ENCODE measurements at places on chromosomes 12 and 14. TPM values are rescaled to one million over a fixed set of nuclear protein-coding genes. Genes with fewer than 3 reads are reported as not detected.
A peak's percentile ranks its signal among the peaks of the same experiment; 100 is the strongest.

DNAI7 gene
- 6.4 TPM for polyA plus RNA-seq

SLCO1C1 gene
- 1.2 TPM for polyA plus RNA-seq

CLEC4D gene
- polyA plus RNA-seq = 0.35 TPM

IL26 gene
- polyA plus RNA-seq = not detected

DNA sequence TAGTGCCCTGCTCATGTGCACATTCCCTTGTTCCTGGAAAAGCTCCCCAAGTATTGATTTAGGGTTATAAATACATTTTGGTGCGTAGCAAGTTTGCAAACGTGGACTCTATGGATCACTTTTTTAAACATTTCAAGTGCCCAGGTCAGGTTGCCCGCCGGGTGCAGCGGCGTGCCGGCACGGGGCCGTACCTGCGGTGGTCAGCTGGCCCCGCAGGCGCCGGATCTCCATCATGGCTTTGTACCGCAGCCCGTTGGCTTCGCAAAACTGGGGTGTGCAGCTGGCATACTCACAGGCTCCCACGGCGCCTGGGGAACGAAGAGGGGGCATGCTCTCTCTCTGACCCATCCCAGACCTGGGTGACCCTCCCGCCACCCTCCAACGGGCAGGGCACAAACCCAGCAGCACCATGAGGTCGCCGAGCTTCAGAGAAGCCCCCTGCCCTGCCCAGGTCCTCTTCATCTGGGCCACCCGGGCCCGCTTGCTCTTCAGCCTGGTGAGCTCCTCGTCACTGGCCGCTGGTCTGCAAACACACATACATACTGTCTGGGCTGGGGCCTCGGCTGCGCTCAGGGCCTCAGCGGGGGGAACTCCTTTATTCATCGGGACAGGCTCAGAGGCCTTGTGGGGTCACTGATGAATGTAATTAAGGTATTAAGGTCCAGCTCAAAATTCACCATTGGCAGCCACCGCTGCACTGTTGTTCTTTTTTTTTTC lies 35.1 kb downstream of the DHX37 start:
- DNase-seq = no peak

GRCh38 chr14:79144896-79145295 lies 974.7 kb downstream of the NRXN3 start:
- no peak for DNase-seq

GRCh38 chr14:41277450-41277849 lies 329.2 kb upstream of the LRFN5 start:
- DNase-seq = no peak

DNA sequence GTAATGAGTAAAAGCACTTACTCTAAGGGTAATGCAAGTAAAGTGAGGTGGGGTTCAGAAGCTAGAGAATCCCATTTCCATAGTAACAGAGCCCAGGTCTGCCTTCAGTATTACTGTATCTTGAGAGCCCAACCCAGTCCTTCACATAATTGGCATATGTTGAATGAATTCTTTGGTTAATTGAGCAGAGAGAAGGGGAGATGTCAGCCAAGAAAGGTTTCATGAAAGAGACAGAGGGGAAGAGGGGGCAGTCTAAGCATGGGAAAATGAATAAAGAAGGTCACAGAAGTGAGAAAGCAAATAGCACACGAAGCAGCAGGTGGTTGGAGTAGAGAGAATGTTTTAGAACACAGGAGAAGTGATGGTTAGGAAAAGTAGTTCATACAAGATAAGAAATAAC lies 371.1 kb downstream of the SEC23A start:
- no peak for DNase-seq

DNA sequence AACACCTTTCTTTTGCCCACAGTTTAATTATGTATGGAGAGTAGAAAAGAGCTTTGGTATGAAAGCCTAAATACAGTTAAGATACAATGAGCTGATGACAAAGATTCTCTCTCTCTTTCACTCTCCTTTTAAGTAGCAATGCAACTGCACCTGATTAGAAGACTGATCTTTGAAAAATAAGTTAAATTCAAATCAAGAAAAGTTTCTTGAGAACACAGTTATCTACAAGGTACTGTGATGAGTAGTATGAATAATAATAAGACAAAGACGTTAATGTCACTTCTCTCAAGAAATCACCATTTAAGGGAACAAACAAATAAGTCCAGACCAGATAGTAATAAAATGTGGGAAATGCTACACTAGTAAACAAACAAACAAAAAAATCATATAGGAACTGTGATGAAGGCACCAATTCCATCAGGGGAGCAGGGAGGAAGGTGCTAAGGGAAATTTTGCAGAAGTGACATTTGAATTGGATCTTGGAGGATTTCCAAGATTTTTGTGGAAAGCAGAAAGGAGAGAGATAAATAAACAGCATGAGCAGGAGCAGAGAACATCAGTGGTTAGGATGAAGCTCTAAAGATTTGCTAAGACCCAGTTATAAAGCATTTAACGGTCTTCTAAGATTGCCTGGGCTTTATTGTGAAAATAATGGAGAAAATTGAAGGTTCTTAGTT lies 65.2 kb upstream of the STK38L start:
- no peak for DNase-seq

DNA sequence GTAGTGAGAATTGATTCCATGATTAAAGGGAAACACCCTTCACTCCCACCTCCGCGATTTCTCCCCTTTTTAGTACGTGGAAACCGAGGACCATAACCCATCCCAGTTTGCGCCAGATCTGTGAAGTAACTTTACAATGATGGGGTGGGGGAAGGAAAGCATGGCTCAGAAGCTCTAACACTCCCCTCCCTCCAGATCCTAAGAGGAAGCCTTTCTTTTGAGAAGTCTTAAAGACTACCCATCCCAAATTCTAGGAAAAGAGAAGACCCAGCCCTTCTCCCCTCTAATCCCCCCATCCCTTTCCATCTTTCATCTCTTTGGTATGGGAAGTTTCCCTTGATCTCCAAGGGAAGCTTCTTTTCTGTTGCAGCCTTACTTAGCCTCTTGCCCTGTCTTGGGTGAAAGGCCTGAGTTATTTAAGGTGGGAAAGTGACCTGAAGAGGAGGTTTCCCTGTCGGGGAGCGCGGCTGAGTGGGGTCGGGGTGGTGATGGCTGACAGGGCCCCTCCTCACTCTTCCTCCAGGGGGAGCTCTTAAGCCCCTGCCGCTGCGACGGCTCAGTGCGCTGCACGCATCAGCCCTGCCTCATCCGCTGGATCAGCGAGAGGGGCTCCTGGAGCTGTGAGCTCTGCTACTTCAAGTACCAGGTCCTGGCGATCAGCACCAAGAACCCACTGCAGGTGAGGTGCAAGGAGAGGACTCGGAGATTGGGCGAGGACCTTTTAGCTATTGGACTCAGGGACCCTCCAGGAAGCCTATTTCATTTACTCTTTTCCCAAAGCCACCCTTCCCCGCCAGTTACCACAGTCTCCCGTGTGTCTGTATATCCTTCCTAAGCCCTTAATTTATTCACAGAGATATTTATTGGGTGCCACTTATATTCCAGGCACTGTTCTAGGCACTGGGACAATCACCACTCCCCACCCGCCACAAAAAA lies 1.8 kb downstream of the MARCHF9 start:
- no peak for DNase-seq

GRCh38 chr14:55754471-55754870 lies 174.5 kb downstream of the KTN1 start:
- no peak for DNase-seq

DNA sequence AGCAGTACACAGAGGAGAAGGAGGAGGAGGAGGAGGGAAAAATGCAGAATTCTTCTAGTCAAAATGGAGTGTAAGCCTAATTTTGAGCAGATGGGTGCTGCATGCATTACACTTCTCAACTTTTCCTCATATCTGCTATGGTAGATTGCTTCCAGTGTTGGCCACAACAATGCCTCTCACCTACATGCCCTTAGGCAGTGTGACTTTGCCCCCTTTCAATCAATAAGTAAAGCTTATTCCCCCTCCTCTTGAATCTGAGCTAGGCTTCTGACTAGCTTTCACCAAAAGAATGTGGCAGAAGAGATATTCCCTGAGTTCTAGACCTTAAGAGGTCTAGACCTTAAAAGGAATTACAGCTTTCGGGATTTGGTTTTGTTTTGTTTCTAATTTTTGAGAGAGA lies 3.2 kb upstream of the METTL3 start:
- no peak for DNase-seq

DNA sequence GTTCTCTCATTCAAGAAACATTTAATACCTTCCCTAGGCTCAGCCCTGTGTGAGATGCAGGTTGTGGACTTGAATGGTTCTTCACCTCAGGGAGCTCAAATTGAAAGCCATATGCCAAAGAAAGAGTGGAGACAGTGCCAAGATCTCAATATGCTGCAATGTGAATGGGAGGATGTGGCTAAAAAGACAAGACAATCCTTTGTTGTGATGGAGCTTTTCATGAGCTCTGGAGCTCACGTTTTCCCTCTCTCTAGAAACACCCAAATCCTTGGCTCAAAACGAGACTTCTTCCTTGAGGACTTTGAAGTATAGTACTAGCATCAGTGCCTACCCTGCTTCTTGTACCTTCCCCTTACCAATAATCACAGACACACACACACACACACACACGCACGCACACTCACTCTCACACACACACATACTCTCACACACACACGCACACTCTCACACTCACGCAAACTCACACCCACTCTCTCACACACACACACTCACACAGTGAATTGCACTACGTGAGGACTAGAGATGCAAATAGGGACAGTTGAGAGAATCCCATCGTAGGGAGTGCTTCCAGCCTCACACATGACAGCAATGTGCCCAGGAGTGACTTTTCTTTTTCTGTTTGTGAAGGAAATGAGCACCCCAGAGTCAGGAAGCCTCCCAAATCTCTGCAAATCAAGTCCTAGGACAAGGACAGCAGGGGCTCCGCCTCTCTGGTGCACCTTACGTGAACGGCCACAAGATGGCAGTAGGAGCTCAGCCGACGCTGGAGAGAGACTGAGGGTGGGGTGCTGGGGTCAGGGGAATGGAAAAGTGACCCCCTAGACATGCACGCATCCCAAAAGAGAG lies 231.4 kb downstream of the PCNX1 start:
- DNase-seq = peak; percentile 39

DNA sequence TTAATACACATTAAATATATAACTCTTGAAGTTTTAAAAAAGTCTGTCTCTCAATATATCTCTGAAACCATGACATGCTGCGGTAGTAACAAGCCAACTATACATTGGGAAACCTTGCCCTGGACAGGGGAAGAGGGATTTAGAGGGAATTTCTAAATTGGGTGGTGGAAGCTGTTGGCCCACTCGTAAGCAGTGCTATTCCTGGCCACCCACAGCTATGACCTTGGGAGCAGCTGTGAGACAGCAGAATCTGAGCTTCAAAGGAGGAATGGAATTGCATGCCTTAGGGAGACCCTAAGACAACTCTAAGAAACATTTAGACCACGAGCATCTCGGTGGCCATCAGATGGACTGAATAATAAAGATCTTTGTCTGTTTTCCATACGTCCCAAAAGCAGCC lies 15.8 kb upstream of the GCH1 start:
- DNase-seq = no peak

Data from right renal pelvis (tissue), 4 donors.